ENCODE measurements at places on chromosomes 2 and 18.

DNA sequence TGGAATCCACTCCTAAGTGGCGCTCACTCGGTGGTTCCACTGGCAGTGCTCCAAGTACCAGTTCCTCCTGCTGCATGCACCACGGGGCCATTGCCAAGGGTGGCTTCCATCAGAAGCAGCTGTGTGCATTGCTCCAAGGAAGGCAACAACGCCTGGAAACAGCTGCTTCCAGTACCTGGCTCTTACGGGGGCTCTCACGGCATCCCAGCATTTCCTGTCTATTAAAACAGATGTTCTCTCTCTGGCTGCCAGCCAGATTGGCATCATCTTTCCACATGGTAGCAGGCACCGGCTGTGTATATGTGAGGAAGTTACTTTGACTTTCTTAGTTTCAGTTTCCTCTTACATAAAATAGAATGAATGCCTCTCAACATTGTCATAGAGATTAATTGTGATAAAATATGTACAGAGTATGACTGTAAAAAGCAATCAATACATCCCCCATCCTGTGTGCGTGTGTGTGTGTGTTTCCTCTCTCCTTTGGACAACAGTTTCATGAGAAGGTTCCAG lies 84.9 kb downstream of the CMPK2 start:
- H3K4me3 ChIP-seq: peak overlapping the region; percentile 16
- H3K27me3 ChIP-seq: peaks cover 33% of the 10 kb centered on the region
- no peak overlapping the region for H3K27ac ChIP-seq
- DNase-seq: no peak
- no peaks in the 10 kb centered on the region for H3K36me3 ChIP-seq

DNA sequence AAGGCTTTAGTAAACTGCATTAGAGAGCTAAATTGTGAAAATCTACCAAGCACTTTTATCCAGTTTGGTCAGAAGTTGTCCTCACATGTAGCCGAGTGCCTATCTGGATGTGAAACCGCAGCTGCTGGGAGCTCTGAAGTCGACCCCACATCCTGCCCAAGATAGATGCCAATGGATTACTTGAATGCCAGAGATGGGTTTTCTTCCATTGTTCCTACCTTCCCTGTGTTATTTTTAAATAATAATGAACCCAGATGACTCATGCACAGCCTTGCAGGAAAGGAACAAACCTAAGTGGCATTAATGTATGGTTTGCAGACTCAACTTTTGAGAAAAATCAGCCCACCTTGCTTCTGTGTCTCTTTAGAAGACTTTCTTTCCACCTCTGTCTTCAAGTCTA lies 408.5 kb downstream of the FBXO15 start:
- DNase-seq: no peak
- H3K27ac ChIP-seq: no peak overlapping the region
- no peaks in the 10 kb centered on the region for H3K4me1 ChIP-seq

- H3K27me3 ChIP-seq: no peaks in the 10 kb centered on the region
- H3K4me3 ChIP-seq: no peak overlapping the region
- no peak for DNase-seq
- peak overlapping the region; percentile 30 for H3K27ac ChIP-seq
Measured at GRCh38 chr2:55415300-55415699, 4.4 kb downstream of the CCDC88A start.

DNA sequence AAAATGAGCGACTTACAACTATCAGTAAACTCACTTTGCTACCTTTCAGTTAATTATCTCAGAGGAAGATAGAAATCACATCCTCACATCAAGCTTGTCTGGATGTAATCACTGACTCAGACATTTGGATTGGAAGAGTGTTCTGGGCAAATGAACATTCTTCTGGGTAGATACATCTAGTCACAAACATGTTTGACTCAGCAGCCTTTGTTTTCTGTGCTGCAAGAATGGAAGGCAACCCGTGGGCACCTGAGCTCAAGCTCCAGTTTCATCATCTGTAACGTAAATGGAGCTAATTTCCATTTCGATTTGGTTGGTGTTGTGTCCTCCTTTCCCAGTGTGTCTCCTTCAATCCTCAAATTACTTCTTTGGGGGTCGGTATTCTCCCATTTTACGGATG lies 58.5 kb downstream of the ACAA2 start:
- H3K27ac ChIP-seq: no peak overlapping the region
- peaks cover 30% of the 10 kb centered on the region for H3K4me1 ChIP-seq
- no peak overlapping the region for H3K4me3 ChIP-seq
- peaks cover 1% of the 10 kb centered on the region for H3K36me3 ChIP-seq
- H3K27me3 ChIP-seq: no peaks in the 10 kb centered on the region

- H3K27me3 ChIP-seq: peaks cover 82% of the 10 kb centered on the region
- H3K4me1 ChIP-seq: peaks cover 9% of the 10 kb centered on the region
- no peaks in the 10 kb centered on the region for H3K36me3 ChIP-seq
- peak overlapping the region; percentile 2 for H3K27ac ChIP-seq
Measured at GRCh38 chr18:9870431-9871008, 15.3 kb upstream of the TXNDC2 start.

DNA sequence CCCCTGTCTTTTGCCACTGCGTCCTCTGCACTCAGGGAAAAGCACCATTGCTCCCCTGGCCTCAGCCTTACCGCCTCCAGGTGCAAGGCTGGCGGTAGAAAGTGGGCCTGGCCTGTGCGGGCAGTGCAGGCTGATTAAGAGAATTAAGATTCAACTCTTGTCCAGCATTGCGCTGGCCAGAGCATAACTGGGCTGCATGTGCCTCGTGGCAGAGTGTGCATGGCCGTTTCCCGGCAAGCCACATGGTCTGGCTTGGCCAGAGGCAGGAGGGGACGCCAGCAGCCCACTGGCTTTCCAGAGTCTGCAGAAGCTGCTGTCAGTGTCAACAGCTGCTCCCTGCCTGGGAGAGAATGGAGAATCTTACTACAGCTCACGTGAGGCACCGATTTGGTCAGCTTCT lies 12.3 kb downstream of the NTSR2 start:
- peaks cover 64% of the 10 kb centered on the region for H3K27me3 ChIP-seq
- H3K36me3 ChIP-seq: no peaks in the 10 kb centered on the region
- no peaks in the 10 kb centered on the region for H3K4me1 ChIP-seq
- H3K4me3 ChIP-seq: no peak overlapping the region
- H3K27ac ChIP-seq: no peak overlapping the region
- DNase-seq: no peak

DNA sequence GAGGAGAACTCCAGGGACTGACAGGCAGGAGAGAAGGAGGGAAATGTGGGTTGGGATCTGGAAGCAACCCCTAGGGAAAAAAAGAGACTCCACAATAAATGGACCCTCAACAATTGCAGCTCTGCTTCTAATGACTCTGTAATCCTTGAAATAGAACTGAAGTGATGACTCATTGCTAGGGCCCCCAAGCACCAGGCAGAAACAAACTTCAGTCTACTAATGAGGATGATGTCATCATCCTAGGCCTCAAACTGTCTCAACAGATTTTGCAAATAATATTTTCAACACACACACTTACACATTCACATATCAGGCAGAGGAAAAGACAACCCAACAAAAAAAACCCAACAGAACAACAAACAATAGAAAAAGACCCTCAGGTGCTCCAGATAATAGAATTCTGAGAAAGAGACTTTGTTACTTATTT lies 143.3 kb downstream of the HDAC4 start:
- H3K27me3 ChIP-seq: no peaks in the 10 kb centered on the region
- H3K36me3 ChIP-seq: peaks cover 9% of the 10 kb centered on the region
- no peak for DNase-seq
- H3K4me3 ChIP-seq: peak overlapping the region; percentile 79
- peak overlapping the region; percentile 90 for H3K27ac ChIP-seq

DNA sequence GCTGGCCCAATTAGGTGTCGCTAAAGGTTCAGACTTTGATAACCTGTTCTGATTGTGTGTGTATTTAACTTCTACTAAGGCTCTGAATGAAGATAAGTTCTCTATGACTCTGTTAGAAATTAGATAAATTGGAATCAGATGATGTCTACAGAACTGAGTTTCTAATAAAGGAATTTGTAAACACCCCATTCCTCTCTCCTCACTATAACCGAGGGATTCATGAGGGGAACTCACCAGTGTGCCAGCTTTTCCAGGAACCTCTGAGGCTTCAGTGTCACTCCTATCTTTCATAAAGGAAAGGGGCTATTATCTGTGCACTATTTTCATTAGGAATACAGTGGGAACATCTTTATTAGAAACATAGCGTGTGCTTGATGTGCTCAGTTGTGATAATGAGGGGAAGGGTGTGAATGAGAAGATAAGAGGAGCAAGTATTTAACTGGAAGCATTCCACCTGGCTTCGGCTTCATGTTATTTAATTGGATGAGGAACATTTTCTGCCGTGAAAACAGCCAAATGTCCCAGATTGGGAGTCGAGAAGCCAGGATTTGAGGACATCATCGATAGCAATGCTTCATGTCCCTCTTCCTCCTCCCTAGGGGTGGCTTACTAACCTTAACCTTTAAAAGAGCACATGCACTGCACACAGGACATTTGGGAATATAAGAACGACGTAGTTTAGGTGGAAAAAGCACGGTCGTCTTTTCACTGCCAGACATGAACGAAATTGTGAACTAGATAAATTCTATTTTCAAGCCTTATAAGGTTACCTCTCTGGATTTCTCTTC lies 84.8 kb upstream of the TCF4 start:
- H3K27me3 ChIP-seq: no peaks in the 10 kb centered on the region
- no peaks in the 10 kb centered on the region for H3K4me1 ChIP-seq
- peaks cover 2% of the 10 kb centered on the region for H3K36me3 ChIP-seq
- no peak overlapping the region for H3K4me3 ChIP-seq
- H3K27ac ChIP-seq: no peak overlapping the region
- DNase-seq: no peak

DNA sequence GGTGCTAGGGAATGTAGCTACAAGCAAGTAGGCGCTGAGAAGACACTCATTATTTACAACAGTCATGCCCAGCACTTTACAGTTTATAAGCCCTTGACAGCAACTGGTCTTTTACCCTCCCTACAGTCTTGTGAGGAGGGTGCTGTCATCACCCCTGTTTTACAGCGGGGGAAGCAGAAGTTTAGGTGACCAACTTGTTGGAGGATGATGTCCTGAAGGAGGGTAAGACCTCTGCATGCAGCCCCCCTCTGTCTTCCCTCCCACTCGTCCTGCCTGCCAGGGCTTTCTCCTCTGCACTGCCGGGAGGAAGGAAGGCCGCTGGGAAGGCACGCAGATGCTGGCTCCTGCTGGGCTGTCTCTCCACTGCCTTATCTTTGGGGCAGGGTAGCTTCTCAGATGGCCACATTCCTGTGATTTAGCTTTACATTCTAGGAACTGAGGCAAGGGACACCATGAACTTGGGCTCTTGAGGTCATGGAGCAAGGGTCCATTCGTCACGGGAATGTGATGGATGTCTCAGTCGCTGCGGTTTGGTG lies 972 bp downstream of the IL1R1 start:
- H3K27ac ChIP-seq: no peak overlapping the region
- no peak overlapping the region for H3K4me3 ChIP-seq
- peaks cover 78% of the 10 kb centered on the region for H3K27me3 ChIP-seq
- no peaks in the 10 kb centered on the region for H3K36me3 ChIP-seq

GRCh38 chr2:46065152-46065551 lies 232.1 kb upstream of the EPAS1 start:
- no peak overlapping the region for H3K4me3 ChIP-seq
- H3K4me1 ChIP-seq: peaks cover 12% of the 10 kb centered on the region
- DNase-seq: no peak
- H3K36me3 ChIP-seq: no peaks in the 10 kb centered on the region
- H3K27me3 ChIP-seq: no peaks in the 10 kb centered on the region

- H3K4me3 ChIP-seq: no peak overlapping the region
- no peaks in the 10 kb centered on the region for H3K27me3 ChIP-seq
- H3K36me3 ChIP-seq: peaks cover 4% of the 10 kb centered on the region
- DNase-seq: no peak
- H3K4me1 ChIP-seq: peaks cover 16% of the 10 kb centered on the region
Measured at GRCh38 chr2:121333231-121333630, 48.2 kb upstream of the TFCP2L1 start.

GRCh38 chr2:1636791-1637415 lies 107.4 kb downstream of the PXDN start:
- no peak overlapping the region for H3K27ac ChIP-seq
- peaks cover 10% of the 10 kb centered on the region for H3K27me3 ChIP-seq
- no peak overlapping the region for H3K4me3 ChIP-seq
- H3K4me1 ChIP-seq: no peaks in the 10 kb centered on the region

DNA sequence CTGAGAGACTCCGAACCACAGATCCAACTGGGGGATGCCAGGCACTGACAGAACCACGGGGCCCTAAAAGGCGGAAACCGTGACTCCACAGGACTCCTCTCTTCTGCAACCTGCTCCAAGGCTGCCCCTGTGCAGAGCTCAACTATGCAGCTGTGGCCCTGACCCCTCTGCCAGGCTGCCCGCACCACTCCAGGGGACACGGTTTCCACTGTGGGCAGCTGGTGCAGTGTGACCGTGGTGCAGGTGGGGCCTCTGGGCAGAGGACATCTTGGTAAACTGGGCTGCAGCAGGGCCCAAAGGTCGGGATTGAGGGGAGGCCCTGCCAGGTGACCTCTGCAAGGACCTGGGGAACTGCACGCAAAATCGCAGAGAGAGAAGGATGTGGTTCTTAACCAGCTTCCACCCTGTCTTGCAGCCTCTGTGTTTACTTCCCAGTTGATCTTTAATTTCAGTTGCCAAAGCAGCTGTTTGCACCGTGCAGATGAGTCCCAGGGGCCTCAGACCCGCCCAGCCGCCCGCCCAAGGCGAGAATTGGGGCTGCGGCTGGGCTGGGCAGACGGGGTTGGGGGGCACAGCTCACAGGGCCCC lies 104.6 kb upstream of the CTDP1 start:
- no peak overlapping the region for H3K4me3 ChIP-seq
- no peak overlapping the region for H3K27ac ChIP-seq
- no peaks in the 10 kb centered on the region for H3K36me3 ChIP-seq

DNA sequence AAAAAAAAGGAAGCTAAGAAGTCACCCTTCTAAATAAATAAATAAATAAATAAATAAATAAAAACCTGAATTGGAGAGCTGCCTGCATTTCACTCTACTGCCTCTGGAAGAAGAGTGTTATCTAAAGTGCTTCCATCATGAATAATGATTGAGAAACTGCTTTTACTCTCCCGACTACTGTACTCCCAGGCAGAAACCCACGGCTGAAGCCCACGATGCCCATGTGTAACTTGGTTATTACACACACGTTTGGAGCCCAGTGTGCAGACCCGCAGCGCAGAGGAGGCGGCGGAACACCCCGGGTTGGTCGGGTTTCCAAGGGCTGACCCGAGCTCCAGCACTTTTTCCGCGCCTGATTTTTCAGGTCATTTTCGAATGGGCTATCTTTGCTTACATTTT lies 697 bp upstream of the SPATS2L start:
- H3K36me3 ChIP-seq: peaks cover 3% of the 10 kb centered on the region
- peak overlapping the region; percentile 88 for H3K4me3 ChIP-seq
- DNase-seq: no peak
- H3K4me1 ChIP-seq: peaks cover 6% of the 10 kb centered on the region

DNA sequence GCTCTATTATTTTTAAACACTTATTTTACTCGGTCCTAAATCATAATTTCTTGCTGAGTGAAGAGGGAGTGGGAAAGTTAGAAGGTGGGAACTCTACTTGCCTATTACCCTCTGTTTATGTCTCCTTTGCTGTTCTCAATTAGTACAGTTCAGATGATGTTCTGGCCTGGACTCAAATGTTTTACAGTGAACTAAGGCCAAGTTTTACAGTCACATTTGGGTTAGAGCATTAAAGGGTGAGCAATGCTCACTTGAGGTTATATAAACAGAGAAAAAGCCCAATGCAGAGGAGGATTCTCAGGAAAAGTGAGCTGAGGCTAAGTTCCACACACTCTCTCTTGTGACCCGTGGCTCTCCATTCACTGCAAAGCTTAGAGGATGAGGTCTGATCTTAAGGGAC lies 52.4 kb downstream of the ITSN2 start:
- H3K4me3 ChIP-seq: no peak overlapping the region
- no peak overlapping the region for H3K27ac ChIP-seq
- peaks cover 57% of the 10 kb centered on the region for H3K36me3 ChIP-seq
- no peaks in the 10 kb centered on the region for H3K27me3 ChIP-seq
- no peak for DNase-seq

- H3K4me1 ChIP-seq: peaks cover 35% of the 10 kb centered on the region
- H3K27ac ChIP-seq: peak overlapping the region; percentile 97
- peaks cover 16% of the 10 kb centered on the region for H3K36me3 ChIP-seq
- no peaks in the 10 kb centered on the region for H3K27me3 ChIP-seq
Measured at GRCh38 chr2:222656526-222657446, 894 bp upstream of the FARSB start.
